Fibroblast of villous mesenchyme (primary cell): ENCODE measurements at places on chromosomes 7 and 10.
A peak's percentile ranks its signal among the peaks of the same experiment; 100 is the strongest.

DNA sequence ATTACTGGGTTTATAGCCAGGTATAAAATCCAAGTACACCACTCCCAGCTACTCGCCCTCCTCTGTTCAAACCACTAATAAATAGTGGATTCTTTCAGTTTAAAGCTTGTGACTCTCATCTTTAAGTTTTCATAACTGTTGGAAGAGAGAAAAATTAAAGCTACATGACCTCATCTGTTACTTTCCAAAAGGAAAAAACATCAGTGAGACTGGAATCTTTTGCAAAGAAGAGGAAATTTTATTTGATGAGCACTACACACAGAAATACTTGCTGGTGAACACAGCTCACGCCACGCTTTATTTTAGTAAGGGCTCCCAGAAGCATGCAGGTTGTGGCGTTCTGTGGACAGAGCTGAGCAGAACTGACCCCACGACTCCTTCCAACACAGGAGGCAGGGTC is 527.0 kb upstream of the MGMT start:
- no peak for DNase-seq

GRCh38 chr7:36607721-36608095 is 116.6 kb downstream of the AOAH start:
- no peak for DNase-seq

GRCh38 chr7:95828824-95829790 is 56.8 kb downstream of the DYNC1I1 start:
- no peak for DNase-seq

DNA sequence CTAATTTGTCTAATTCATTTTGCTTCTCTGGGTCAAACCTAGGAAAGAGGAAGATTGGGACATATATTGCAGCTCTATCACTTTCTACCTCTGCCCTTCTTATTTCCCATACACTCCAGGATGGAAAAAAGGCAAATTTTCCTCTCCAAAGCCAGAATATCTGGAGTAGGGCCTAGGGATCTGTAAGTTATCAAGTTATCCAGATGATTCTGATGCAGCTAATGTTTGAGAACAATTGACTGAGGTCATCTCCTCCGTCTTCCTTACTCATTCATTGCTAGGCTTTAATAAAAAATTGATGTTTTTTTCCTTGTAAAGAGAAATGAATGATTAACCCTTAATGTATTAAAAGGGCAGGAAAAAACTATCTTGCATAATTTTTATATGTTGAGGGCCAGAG is 211.9 kb upstream of the GLI3 start:
- no peak for DNase-seq

- DNase-seq, result no peak
Observed at GRCh38 chr10:128230401-128230800, 104.2 kb upstream of the MKI67 start.

DNA sequence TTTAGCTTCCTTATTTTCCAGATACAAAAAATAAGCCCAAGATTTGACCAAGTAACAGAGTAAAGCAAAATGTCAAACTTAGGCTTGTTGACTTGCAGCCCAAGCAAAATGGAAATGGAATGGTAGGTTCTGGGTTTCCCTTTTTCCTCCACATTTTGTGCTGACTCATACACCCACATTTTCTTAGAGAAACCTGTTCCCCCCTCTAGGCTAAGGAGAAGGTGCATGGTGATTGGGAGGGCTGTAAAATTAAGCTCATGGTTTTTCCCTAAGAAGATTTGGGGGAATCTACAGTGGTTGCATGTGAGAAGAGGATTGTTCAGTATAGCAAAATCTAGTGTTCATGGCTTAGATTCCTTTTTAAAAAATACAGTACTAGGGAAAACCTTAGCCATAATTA is 127.4 kb downstream of the ARL4A start:
- DNase-seq, result no peak

DNA sequence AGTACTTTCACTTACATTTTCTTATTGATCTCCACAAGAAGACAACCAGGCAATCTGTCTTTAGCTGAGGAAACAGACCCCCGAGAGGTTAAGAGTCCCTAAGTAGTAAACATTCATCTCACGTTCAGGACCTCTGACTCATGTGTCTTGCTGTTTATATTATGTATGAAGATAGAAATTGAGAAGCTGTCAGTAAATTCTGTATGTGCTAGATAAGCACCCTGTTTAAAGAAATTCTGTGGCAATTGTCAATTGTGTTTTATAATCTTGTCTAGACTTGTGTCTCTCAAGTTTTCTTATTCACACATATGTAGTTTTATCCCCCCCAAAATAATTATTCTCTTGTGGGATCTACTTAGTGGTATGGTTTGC is 14.5 kb downstream of the ADK start:
- DNase-seq, result peak; percentile 57

DNA sequence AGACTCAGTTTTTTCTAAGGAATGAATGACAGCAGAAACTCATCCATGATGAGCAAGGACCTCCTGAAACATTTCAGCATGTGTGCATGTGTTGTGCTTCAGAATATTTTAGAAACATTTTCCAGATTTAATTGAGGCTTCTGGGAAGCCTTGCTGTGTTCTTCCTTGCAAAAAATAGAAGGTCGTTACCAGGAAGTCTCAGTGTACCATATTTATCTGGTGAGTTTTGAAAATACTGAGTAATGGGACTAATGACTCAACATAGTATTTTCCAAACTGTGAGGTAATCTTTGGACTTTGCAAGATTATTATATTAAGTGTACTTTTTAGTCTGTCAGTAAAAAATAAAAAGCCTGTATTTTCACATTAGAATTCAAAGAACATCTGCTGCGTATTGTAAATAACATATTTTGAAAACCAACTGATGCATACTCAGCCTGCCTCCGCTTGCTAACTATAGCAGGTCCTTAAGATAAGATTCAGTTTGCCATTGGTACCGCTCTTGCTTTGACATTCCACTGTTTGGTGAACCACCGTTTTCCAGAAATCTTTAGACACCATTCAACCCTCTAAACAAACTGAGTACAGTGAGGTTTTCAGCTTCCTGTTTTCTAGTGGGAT is 739.6 kb upstream of the GALNT17 start:
- DNase-seq, result peak; percentile 50

- DNase-seq, result no peak
Observed at GRCh38 chr7:83326223-83326622, 163.5 kb upstream of the PCLO start.

- no peak for DNase-seq
Observed at GRCh38 chr7:106588422-106589197, 72.3 kb downstream of the CCDC71L start.

DNA sequence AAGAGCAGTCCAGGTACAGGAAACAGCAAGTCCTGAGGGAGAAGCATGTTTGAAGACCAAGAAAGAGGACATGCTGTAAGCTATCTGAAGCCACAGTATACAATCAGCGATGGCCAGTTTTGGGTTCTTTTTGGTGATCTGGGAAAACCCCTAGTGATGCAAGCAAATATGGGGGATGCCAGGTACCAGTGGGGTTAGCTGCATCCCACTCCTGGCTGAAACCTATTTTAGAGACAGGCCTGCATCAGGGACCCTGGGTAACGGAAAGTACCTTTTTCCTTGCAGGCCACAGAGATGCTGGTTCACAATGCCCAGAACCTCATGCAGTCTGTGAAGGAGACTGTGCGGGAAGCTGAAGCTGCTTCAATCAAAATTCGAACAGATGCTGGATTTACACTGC is 32.9 kb downstream of the AP3M1 start:
- no peak for DNase-seq

- peak; percentile 66 for DNase-seq
Observed at GRCh38 chr10:119395280-119396007, 147.1 kb downstream of the RGS10 start.

DNA sequence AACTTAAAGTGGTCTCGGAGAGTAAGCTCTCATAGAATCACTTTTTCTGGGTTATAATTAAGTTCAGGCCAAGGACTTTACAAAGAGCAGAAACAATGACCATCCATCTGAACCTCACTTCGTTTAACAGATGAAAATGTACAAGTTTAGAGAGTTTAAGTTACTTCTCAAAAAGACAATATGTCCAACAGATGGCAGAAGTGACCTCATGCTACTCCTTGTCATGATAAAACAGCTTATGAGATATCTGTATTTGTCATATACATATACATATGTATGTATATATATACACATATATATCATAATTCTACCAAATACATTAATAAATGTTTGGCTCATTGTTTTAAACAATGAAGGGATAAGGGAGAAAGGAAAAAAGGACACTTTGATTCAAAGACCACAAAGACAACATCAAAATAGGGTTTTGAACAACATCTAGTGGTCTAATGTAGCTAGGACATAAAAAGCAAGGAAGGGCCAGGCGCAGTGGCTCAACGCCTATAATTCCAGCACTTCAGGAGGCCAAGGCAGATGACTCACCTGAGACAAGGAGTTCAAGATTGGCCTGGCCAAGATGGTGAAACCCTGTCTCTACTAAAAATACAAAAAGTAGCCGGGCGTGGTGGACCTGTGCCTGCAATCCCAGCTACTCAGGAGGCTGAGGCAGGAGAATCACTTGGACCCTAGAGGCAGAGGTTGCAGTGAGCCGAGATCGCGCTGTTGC is 17.8 kb downstream of the NAPEPLD start:
- DNase-seq, result no peak

- DNase-seq, result no peak
Observed at GRCh38 chr7:155289107-155289506, 8.6 kb upstream of the INSIG1 start.

- DNase-seq, result peak; percentile 67
Observed at GRCh38 chr10:93999401-93999851, 5.7 kb downstream of the PLCE1 start.

GRCh38 chr7:95421000-95421846 is 13.6 kb downstream of the PON2 start:
- DNase-seq, result peak; percentile 49

GRCh38 chr7:94375691-94376090 is 19.0 kb upstream of the COL1A2 start:
- DNase-seq, result peak; percentile 99

DNA sequence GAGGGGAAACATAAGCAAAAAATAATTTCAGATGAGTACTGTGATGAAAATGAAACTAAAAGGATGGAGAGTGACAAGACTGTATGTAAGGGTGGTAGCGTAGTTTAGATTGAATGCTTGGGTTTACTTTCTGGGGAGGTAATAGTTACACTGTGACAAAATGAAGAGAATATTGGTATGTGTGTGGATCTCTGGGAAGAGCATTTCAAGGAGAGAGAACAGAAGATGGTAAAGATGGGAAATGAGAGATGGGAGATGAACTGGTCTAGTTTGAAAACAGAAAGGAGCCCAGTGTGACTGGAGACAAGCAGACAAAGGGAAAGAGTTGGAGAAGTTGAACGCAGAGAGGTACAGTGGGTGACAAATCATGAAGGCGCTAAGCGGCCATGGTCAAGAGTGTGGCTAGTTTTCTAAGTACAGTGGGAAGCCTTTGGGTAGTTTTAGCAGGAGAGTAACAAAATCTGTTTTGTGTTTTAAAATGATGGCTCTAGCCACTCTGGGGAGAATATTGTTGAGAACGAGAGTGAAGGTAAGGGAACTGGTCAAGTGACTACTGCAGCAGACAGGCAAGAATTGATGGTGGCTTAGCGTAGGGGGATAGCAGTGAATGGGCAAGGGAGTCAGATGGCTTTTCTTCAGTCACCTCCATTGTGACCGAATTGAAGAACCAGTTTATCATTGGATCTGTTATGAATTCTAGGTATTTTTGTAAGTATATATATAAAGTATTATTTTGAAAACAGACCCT is 22.6 kb downstream of the PALS2 start:
- no peak for DNase-seq

DNA sequence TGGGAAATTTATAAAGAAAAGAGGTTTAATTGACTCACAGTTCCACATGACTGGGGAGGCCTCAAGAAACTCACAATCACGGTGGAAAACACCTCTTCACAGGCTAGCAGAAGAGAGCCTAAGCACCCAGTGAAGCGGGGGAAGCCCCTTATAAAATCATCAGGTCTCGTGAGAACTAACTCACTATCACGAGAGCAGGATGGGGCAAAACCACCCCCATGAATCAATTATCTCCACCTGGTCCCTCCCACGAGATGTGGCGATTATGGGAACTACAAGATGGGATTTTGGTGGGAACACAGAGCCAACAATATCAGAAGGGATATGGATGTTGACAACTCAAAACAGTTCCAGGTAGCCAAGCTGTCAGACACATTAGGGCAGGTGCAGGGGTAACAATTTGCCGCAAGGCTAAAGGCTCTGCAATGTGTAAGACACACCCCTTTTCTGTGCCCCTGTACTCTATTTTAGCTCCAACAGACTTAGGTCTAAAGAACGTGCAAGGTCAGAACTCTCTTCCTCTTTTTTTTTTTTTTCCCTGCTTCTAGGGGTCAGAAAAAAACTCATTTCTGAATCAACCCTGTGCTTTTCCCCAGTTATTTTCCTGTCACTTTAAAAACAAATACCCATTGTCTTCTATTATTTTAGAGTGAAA is 30.7 kb upstream of the RBM20 start:
- DNase-seq, result no peak

DNA sequence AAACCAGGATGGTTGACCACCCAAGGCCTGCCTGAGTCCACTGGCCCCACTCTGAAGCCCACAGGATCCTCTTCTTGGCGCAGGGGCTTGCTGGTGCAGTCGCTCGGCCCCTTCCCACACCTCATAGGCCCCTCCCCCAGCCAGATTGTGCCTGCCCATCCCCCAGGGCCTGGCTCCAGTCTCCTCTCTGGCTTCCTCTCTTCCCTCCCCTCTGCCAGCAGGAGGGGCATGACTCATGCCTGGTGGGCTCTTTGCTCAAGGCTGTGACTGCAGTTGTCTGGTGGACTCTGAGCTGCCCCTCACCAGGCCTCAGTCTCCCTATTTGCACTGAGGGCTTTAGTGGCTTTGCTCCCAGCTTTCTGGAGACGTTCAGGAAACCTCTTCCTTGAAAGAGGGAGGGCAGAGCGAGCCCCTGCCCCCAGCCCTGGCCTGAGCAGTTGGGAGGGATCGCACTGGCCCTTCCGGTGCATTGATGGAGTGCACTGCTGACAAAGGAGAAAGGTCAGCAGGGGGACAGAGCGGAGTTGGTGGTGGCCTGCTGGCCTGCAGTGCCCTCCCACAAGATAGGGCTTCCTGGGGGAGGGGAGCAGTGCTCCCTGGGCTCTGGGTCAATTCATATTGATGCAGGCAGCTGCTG is 60.7 kb downstream of the ZMIZ1 start:
- DNase-seq, result peak; percentile 69

- DNase-seq, result peak; percentile 5
Observed at GRCh38 chr7:77989981-77990566, 191.5 kb downstream of the PHTF2 start.

DNA sequence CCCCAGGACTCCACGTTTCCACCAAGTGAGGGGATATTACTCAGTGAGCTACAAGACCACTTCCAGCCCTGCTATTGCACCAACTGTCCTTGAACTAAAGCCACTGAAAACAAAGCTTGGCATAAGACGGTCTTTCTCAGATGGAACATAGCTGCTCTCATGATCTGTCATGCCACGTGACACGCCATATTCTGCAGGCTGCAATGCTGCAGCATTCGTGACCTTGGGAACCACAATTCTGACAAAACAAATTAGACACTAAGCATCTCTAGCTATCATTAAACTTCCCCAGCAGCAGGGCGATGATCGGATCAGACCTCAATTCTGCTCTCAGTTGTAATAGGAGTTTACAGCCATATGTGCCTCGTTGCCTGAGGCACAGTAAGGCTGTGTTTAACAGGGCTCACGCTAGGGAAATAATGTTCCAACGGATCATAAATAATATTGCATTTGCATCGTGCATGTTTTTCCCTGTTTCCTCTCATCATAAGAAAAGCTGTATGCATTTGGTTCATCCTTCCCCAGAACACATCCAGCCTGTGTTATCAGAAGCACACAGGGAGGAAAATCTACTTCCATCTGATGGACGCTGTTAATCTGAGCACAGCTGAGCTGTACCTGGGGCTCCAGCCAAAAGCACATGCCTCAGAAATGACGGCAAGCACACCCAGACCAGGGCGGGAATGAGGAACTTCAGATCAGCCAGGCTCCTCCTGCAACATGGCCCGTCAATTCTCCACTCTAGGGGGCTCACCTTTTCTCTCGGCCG is 38.6 kb upstream of the CNPY1 start:
- DNase-seq, result peak; percentile 11
